Chondrocyte (in vitro differentiated cells): ENCODE measurements at places on chromosomes 16 and 17. TPM values are rescaled to one million over a fixed set of nuclear protein-coding genes. Genes with fewer than 3 reads are reported as not detected.

DNA sequence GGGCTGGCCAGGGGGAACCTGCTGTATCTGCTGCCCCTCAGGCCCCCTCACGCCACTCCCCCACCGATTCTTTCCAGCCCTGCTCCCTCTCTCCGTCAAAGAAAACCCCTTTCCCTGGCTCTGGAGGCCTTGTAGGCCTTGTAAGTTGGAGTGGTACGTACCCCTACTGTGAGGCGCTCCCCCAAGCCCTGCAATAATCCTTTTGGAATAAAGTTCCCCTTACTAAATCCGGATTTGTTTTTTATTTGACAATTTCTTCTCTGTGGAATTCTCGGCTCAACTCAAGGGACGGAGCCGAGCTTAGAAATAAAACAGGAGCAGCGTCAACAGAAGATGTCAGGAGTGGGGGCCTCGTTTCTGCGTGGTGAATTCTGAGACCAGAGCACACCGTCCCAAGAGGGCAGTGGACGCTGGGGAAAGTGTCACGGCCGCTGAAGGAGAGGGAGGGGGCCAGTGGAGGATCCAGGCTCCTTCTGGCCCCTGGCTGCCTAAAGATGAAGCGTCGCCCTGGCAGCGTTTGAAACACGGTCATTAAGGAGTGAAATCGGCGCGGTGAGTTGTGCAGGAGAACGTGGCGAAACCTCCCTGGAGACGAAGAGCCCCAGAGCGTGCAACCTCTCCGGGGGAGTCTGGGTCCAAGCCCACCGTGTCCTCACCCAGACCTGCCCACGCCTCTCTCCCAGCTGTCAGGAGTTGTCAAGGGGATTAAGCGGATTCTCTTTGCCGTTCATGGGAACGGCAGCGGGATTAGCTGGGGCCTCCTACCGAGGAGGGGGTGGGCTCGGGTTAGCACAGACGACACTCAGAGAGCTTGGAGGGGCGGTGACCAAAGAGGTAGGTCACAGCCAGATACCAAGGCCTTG is 47.0 kb downstream of the SLC7A5 start:
- H3K4me3 ChIP-seq, result no peak overlapping the region
- H3K4me1 ChIP-seq, result no peaks in the 10 kb centered on the region
- H3K27me3 ChIP-seq, result no peaks in the 10 kb centered on the region
- no peak for DNase-seq
- no peak overlapping the region for H3K27ac ChIP-seq
- no peaks in the 10 kb centered on the region for H3K36me3 ChIP-seq

Gene CD300LB
- not detected in 3 replicates for total RNA-seq

Gene BBS2
- total RNA-seq, result 32.6 to 47.0 TPM (median 36.9 TPM) in 3 replicates

Gene MYL4
- 0.51 to 1.9 TPM (median 1.1 TPM) in 3 replicates for total RNA-seq

DNA sequence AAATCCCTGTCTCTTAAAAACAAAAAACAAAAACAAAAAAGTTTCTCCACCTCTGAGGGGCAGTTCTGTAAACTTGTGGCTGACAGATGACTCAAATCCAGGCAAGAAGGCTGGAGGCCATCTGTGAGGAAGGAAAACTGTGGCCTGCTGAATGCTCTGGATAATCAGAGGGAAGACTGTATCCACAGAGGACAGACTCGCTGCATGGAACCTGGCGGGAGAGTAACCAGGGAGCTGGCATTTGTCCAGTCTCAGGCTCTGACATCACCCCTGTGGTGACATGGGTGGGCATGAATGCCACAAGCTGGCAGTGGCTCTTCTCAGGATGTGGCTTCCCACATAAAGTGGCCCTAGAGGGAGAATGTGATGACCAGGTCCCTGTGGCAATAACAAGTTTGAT is 2.8 kb upstream of the KSR1 start:
- no peaks in the 10 kb centered on the region for H3K27me3 ChIP-seq
- peaks cover 28% of the 10 kb centered on the region for H3K4me1 ChIP-seq
- peak overlapping the region; percentile 14 for H3K27ac ChIP-seq
- H3K4me3 ChIP-seq, result no peak overlapping the region

- peaks cover 32% of the 10 kb centered on the region for H3K36me3 ChIP-seq
- DNase-seq, result no peak
- H3K27ac ChIP-seq, result no peak overlapping the region
- no peaks in the 10 kb centered on the region for H3K4me1 ChIP-seq
- H3K4me3 ChIP-seq, result no peak overlapping the region
Measured at GRCh38 chr17:62688398-62689160, 61.1 kb downstream of the MRC2 start.

Gene TBC1D26
- total RNA-seq, result 0.28 to 1.1 TPM in 2 of 3 replicates, not detected in the other

- no peak overlapping the region for H3K4me3 ChIP-seq
- no peaks in the 10 kb centered on the region for H3K4me1 ChIP-seq
- H3K27me3 ChIP-seq, result no peaks in the 10 kb centered on the region
- DNase-seq, result peak; percentile 74
- H3K36me3 ChIP-seq, result peaks cover 3% of the 10 kb centered on the region
Measured at GRCh38 chr16:58035356-58036170, 10.0 kb downstream of the MMP15 start.

DNA sequence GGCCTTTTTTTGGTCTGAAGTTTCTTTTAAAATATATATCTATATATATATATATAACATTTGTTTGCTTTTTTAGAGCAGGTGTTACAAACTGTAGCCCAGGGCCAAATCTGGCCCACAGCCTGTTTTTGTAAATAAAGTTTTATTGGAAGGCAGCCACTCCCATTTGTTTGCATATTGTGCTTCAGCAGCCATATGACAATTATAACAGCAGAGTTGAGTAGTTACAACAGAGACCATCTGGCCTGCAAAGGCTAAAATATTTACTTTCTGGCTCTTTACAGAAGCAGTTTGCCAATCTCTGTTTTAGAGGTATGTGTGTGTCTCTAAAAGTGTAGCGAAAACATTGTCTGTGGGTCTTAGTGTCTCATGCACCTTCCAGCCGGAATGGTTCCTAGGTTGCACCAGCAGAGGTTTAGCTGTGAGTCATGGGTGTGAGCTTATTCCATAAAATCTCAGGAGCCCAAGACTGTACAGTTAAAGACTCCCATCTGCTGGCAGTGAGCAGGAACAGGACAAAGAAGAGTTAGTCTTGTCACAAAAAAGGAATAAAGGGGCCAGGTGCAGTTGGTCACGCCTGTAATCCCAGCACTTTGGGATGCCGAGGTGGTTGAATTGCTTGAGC is 23.8 kb downstream of the LCMT1 start:
- peaks cover 7% of the 10 kb centered on the region for H3K4me1 ChIP-seq
- H3K27ac ChIP-seq, result no peak overlapping the region
- H3K4me3 ChIP-seq, result no peak overlapping the region
- DNase-seq, result no peak
- H3K27me3 ChIP-seq, result no peaks in the 10 kb centered on the region

DNA sequence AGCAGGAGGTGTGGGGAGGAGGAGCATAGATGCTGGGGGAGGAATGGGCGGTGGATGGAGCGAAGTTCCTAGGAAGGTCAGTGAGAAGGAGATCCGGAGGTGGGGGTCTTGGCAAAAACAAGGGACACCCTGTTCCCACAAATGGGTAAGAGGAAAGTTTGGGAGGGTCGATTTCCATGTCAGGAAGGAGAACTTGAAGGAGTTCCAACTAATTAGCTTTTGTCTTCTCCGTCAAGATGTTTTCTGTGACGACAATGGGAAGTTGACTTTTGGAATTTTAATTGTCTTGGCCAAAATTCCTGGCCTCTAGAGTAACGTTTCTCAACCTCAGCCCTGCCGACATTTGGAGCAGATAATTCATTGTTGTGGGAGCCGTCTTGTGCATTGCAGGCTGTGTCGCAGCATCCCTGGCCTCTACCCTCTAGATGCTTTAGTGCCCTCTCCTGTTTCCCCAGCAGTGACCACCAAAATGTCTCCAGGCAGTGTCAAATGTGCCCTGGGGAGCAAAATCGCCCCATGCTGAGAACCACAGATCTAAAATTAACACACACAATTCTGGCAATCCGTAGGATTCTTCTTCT is 97.1 kb downstream of the PITPNC1 start:
- no peak overlapping the region for H3K27ac ChIP-seq
- peaks cover 3% of the 10 kb centered on the region for H3K36me3 ChIP-seq
- H3K4me1 ChIP-seq, result peaks cover 9% of the 10 kb centered on the region
- H3K4me3 ChIP-seq, result no peak overlapping the region
- no peaks in the 10 kb centered on the region for H3K27me3 ChIP-seq
- no peak for DNase-seq

DNA sequence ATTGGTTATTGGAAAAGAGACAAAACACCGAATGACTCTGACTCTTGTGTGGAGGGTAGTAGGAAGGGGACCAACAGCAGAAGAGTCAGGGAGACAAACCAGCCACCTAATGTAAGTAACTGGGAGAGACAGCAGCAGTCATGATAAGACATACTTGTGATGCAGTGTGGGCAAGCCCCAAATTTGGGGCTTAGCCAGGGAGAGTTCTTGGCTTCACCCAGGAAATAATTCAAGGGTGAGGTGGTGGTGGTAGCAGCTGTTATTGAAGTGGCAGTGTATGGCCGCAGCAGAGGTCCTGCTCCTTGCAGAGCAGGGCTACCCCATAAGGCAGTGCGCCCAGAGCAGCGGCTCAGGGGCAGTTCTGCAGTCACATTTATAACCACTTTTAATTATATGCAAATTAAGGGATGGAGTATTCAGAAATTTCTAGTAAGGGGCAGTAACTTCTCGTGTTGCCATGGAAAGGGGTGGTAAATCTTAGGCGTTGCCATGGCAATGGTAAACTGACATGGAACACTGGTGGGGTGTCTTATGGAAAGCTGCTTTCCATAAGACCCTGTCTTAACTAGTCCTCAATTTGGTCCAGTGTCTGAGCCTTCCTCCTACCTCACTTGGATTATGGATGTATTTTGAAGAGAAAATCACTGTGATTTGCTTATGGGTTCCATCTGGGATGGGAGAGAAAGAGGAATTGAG is 317.1 kb downstream of the PHKB start:
- no peak for DNase-seq
- no peaks in the 10 kb centered on the region for H3K36me3 ChIP-seq
- H3K4me1 ChIP-seq, result peaks cover 8% of the 10 kb centered on the region
- H3K27ac ChIP-seq, result no peak overlapping the region
- H3K4me3 ChIP-seq, result no peak overlapping the region

DNA sequence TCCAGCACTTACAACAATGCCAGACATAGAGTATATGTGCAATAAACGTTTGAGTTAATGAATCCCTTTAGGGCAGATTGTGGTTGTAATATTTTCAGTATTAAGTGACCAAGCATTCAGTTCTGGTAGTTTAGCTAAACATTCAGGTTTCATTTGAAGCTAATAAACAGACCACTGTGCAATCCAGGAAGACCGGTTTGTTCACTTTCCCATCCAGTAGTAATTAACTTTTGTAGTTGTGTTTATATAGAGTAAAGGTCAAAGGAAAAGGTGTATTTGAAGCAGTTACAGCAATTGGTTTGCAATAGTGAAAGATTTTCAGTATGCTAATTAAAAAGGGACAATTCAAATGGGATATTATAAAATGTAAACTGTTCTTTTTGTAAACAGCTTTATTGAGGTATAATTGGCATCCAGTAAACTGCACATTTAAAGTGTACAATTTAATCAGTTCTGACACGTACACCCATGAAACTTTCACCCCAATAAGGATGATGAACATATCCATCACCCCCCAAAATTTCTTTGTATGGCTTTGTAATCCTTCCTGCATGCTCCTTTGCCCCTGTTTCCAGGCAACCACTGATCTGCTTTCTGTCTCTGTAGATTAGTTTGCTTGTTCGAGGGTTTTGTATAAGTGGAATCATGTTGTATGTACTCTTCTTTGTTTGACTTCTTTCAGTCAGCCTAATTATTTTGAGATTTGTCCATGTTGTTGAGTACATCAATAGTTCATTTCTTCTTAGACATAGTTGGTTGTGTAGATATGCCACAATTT is 26.3 kb downstream of the MRTFB start:
- no peak overlapping the region for H3K4me3 ChIP-seq
- H3K4me1 ChIP-seq, result peaks cover 27% of the 10 kb centered on the region
- DNase-seq, result no peak

DNA sequence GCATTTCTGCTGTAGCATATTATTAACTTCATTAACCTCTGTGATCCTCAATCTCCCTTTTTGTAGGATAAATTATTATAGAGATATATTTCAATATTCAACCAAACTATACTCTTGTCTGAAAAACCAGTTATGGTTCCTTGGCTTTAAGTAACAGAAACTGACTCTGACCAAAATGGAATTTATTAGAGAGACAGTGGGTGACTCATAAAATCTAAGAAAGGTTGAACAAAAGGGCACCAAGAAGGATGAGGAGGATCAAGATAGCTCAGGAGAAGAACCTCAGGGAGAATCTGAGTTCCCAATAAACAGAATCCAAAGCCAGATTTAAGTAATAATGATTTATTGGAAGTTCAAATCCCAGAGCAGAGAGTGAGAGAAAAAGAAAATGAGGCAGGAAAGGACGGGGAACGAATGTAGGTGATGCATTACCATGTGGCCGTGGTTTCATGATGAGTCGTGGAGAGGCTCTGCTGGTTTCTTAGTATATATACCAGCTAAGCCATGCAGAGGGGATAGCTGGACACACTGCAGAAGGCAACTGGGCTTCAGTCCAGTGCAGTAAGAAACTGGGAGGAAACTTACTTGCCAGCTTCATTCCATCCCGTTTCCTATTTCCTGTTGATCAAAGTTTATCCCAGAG is 151.5 kb upstream of the GOT2 start:
- H3K4me1 ChIP-seq, result no peaks in the 10 kb centered on the region
- DNase-seq, result no peak
- H3K4me3 ChIP-seq, result no peak overlapping the region
- no peak overlapping the region for H3K27ac ChIP-seq

GRCh38 chr16:5505091-5505887 is 407.7 kb upstream of the EEF2KMT start:
- no peak for DNase-seq
- no peak overlapping the region for H3K27ac ChIP-seq
- H3K27me3 ChIP-seq, result no peaks in the 10 kb centered on the region
- no peak overlapping the region for H3K4me3 ChIP-seq
- H3K36me3 ChIP-seq, result no peaks in the 10 kb centered on the region
- H3K4me1 ChIP-seq, result no peaks in the 10 kb centered on the region

- peak overlapping the region; percentile 74 for H3K27ac ChIP-seq
Measured at GRCh38 chr16:30052671-30053372, 12.7 kb upstream of the ALDOA start.

Gene SLC35G3
- total RNA-seq, result not detected in 3 replicates

Gene KRT12
- not detected in 3 replicates for total RNA-seq

DNA sequence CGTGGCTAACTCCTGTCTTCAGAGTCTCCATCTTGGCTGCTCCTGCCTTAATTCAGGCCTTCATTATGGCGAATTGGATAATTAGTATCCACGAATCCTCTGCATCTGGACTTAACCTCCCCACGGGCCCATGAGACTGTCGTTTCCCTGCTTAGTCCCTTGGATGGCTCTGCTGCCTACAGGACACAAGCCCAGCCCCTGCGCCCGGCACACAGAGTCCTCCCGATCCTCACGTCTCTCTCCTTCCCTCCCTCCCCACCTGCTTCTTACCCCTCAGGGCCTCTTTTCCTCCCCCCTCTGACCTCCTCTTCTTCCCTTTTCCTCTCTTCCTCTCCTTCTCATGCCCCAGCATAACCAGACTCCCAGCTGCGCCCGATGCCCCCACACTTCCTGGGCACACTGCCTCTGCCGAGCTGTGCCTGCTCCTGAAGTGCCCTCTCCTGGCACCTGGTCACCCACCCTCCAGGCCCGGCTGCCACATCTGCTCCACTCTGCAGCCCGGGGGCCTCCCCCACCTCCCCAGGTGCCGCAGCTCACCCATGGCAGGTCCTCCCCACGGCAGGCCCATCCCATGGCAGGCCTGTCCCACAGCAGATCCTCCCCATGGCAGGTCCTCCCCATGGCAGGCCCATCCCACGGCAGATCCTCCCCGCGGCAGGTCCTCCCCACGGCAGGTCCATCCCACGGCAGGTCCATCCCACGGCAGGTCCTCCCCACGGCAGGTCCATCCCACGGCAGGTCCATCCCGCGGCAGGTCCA is 45.9 kb downstream of the RPH3AL start:
- no peak overlapping the region for H3K27ac ChIP-seq
- H3K4me1 ChIP-seq, result no peaks in the 10 kb centered on the region
- DNase-seq, result peak; percentile 50
